ENCODE measurements at places on chromosomes 3 and 15.

DNA sequence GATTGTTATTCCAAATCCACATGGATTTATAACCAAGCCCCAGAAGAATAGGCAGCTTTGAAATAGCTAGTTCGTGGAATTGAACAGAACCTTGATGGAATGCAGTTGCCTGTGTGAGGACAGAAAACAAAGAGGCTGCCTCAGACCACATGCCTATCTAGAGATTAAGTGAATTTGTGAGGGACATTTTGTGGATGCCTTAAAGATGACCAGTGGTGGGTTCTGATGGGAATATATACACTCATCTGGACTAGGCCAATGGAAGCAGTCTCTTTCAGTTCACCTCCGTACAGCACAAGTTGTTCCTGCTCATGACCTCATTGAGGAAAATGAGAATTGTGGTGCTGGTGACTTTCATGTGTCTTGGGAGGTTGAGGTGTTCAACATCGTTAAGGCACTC, 63.2 kb upstream of the PYDC2 start:
- no peak for DNase-seq

DNA sequence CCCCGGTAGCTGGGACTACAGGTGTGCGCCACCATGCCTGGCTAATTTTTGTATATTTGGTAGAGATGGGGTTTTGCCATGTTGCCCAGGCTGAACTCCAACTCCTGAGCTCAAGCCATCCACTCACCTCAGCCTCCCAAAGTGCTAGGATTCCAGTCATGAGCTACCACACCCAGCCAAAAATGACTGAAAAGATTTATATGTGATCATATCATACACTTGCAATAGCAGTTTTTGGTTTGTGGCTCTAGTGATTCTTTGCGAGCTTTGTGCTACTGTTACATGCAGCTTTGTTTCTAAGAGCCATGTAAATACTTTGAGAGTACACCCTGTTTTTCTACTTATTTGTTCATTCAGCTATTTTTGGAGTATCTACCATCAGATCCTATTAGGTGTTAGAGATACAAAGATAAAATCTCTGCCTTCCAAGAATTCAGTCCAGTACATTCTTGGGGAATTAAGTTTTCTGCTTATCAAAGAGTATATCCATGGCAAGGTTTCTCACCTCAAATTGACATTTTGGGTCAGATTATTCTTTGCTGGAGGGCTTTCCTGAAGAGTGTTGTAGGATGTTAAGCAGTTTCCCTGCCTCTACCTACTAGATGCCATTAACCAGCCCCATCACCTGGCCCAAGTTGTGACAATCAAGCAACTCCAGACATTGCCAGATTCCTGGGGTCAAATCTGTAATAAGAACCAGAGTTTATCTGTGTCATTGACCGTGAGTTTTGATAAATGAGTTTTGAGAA, 15.0 kb downstream of the SNAP23 start:
- no peak for DNase-seq

GRCh38 chr15:90686435-90687218, 30.5 kb upstream of the BLM start:
- DNase-seq: no peak

DNA sequence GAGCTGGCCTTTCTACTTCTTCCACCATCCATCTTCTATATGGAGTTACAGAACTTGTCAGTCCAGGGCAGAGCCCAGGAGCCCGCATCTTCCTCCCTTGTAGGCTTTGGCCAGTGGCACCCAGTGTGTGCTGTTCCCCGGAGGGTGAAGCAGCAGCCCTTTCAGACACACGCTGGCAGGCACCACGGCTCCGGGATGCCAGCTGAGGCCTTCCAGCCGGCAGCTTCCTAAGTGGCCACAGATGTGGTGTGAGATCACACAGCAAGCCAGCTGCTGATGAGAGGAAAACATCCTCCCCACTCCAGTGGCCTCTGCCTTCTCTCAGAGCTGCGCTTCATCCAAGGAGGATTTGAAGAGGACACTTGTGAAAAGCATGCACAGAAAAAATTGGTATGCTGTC, 24.1 kb downstream of the CRABP1 start:
- DNase-seq: no peak

GRCh38 chr3:197926418-197926817, 23.6 kb upstream of the RPL35A start:
- DNase-seq: no peak

DNA sequence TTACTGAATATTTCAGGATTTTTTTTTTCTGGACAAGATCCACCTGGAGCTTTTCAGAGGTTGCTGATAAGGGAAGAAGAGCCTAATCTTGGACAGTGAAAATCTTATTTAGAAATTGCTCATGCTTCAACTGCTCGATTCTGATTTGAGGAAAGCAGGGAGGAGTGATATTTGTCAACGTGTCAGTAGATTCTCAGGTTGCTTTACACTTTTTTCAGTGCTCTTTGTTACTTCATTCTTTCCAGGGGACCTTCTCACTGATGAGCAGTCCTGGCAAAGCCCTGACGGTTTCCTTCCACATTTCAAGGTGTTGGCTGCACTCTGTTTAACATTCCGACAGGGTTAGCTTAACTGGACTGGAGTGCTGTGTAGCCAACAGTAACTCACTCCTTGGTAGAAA, 24.1 kb upstream of the RARB start:
- DNase-seq: no peak

- DNase-seq: no peak
Observed at GRCh38 chr15:29680465-29681165, 141.7 kb downstream of the TJP1 start.

DNA sequence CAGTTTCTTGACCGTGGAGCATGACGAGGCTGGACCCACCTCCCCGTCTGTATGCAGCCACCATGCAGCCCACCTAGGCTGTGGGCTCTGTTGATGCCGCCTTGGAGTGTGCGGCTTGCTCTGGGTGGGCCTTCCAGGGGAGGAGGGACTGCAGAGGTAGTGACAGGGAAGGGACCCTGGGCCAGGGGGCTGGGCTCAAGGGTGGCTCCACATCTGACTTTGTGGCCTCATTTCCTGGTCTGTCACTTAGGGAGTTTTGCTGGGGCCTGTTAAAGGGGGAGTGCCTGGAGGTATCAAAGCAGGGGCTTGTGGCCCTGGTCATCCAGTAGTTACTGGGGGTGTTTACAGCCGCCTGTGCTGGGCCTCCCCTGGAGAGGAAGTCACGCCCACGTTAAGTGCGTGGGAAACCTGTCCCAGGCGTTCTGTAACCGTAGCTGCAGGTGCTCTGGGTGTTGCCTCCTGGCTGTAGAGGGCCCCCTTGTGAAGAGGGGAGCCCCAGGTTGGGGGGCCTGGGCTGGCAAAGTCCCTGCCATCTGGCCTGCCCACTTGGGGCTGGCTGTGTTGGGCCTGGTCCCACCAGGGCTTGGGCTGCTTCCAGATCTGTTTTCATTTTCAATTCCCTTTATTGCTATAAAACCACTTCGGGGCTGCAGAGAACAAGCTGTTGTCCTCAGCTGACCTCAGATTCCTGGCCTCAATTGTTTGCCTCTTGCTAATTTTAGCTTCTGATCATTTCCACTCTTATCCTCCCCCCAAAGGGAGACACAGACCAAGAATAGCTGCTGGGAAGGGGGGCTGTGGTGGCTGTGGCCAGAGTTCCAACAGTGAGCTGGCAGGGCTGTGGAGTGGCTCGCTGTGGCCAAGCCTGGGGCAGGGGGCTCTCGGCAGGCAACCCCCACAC, 26.5 kb downstream of the KLF13 start:
- DNase-seq: no peak

GRCh38 chr15:60346077-60346476, 51.7 kb downstream of the ANXA2 start:
- DNase-seq: no peak

DNA sequence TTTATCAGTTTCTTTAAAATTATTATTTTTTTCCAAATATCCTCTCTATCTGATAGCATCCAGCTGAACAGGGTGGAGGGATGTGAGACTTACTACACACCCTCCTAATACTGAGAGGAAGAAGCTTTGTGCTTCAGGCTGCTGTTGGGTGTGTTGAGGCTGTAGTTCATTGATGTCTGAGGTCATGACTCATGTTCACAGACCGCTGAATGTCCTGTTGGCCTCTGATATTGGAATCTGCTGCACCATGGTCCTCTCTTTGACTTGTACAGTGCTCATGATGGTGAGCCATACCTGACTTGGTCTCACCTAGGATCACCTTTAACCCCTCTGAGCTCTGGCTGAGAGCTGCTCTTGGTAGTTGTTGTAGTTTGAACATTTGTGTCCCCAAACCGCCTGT, 302.9 kb downstream of the SATB1 start:
- no peak for DNase-seq

DNA sequence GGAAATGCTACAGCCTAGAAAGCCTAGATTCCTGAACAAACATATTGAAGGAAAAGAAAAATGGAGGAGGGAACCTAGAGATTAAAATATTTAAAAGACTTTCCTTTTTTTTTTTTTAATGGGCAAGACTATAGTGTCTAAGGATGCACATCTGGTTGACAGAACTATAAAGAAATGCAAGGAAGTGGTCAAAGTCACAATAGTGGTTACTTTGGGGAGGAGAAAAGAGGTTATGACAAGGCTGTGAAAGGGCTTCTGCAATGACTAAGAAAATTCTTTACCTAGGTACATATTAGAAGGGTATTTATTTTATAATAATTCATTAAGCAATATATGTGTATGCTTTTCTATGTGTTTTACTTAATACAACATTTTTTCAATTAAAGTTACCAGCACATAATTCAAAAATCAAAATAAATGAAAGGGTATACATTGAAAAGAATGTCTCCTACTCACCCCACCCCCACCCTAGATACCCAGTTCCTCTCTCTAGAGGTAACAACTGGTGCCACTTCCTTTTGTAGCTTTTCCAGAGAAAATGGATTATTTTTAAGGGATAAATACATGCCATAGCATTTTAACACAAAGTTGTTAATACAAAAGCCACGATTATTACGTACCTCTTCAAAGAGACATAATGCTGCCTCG, 70.1 kb downstream of the HERC1 start:
- DNase-seq: no peak

All from T-helper 17 cell (primary cell).